ENCODE measurements at places on chromosomes 4 and X. TPM values are rescaled to one million over a fixed set of nuclear protein-coding genes. Genes with fewer than 3 reads are reported as not detected.

Gene UGT2A2
- total RNA-seq = not detected

Gene CRMP1
- total RNA-seq = under 0.01 TPM

Gene MAGEA2B
- not detected for total RNA-seq

Gene TCEAL2
- not detected for total RNA-seq

Gene SATL1
- not detected for total RNA-seq

Gene SYNPO2
- 2.6 TPM for total RNA-seq

Gene FGG
- total RNA-seq = under 0.01 TPM

Gene JAKMIP1
- total RNA-seq = not detected

Gene HTR2C
- not detected for total RNA-seq
